ENCODE measurements at places on chromosomes 2 and 18.

- DNase-seq = no peak
Observed at GRCh38 chr2:188235364-188235763, 56.3 kb upstream of the GULP1 start.

GRCh38 chr2:80054346-80054675 lies 250.2 kb downstream of the LRRTM1 start:
- no peak for DNase-seq

DNA sequence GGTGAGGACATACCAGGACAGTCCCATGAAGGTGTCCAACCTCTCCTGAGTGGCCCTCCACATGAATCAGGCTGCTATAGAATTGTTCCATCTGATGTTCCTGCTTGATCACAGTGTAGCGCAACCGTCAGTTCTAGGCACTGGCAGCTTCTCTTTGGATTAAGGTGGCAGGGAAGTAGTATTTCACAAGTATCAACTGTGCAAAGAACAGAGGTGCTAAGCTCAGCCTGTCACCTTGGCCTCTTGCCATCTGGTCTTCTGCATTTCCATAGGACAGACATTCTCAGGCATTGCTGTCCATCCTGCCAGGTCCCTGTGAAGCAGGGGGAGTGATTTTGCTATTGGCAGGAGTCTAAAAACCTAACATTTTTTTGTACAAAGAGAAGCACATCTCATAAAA lies 182.2 kb upstream of the EPAS1 start:
- DNase-seq = no peak

DNA sequence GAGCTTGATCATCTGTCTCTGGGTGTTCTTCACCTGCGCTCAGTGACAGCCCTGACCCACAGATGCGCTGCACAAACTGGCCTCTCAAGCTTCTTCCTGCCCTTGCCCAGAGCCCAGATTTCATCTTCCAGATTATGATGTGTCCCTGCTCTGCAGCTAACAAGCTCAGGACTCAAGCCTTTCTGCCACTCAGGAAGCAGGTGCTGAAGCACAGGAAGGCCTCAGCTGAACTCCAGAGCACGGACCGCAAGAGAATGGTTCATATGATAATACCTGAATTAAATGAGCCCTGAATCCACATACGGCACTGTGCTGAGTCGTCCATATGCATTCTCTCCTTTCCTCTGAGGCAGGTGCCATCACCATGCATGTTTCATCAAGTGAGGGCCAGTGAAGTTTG lies 3.8 kb downstream of the CD207 start:
- no peak for DNase-seq

DNA sequence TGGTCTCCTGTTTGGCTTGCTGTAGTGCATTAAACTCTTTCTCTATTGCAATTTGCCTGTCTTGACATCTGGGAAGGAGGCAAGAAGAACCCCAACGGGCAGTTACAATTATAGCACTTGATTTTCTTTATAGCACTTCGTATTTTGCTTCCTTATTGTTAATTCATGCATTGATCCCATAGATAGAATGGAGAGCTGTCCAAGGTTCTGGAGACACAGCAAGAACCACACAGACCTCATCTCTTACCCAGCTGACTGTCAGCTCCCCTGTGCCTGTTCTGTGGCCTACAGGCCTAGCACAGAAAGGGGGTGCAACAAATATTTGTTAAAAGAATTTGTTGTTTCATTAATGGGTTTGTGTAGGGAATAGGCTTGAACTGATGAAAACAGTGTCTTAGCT lies 194.3 kb downstream of the GALNT1 start:
- DNase-seq = no peak

DNA sequence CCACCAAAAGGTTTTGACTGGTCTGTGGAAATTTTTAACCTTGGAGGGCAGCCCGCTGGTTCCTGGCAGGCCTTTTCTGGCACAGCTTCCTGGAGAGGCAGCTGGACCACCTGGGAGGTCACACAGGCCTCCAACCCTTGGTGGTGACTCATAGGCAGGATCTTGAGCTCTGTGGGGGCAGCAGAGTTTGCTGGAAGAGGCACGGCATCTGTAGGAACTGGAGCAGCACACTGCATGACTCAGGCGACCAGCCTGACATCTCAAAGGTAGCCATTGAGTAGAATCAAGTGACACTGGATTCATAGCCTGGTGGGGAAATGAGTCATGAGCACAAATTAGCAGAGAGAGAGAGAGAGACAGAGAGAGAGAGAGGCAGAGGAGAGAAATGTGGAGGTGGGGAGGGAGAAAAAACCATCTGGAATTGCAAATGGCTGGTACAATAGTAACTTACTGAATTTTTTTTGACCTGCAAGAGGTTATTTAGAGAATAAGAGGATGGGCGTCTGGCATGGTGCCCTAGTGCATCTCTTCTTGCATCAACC lies 57.4 kb downstream of the TRPM8 start:
- DNase-seq = no peak

GRCh38 chr18:59820663-59821062 lies 79.1 kb upstream of the PMAIP1 start:
- no peak for DNase-seq

DNA sequence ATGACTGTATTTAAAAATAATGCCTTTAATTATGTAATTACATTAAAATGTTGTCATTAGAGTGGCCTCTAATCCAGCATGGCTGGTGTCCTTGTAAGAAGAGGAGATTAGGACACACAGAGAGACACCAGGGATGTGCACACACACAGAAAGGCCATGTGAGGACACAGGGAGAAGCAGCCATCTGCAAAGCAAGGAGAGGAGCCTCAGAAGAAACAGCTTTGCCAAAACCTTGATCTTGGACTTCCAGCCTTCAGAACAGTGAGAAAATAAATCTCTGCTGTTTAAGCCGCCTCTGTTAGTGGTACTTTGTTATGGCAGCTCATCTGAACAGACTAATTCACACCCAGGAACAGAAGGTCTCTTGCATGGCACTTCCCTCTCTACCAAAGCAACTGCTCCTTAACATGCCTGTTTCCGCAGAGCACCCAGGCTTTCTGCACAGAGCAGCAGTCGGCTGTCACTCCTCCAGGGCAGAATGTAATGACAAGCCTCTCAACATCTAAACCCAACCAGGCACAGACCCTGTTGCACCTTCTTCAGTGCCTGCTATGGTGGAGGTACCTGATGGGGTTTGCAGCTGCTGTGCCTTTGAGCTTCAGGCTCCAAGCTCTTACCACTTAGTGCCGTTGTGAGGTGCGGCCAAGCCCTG lies 377.7 kb downstream of the TDRD15 start:
- no peak for DNase-seq

GRCh38 chr18:55869556-55870501 lies 281.8 kb upstream of the TCF4 start:
- no peak for DNase-seq

- DNase-seq = no peak
Observed at GRCh38 chr2:221569425-221569845, 2.7 kb downstream of the EPHA4 start.

DNA sequence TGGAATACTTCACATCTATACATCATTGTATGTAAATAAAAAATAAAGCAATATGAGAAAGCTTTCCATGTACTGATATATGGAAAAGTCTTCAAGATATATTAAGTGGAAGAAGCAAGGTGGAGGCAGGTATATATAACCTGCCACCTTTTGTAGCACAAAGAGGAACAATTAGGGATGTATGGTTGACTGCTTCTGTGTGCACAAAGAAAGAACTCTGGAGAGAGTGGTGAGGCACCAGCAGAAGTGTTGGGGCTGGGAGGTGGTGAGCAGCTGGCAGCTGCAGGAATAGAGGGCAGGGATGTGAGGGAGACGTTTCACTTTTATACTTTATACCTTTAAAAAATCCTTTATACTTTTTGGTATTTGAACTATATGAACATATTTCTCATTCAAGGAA lies 26.1 kb downstream of the KIF5C start:
- no peak for DNase-seq

- no peak for DNase-seq
Observed at GRCh38 chr2:8002765-8003393, 679.0 kb upstream of the ID2 start.

DNA sequence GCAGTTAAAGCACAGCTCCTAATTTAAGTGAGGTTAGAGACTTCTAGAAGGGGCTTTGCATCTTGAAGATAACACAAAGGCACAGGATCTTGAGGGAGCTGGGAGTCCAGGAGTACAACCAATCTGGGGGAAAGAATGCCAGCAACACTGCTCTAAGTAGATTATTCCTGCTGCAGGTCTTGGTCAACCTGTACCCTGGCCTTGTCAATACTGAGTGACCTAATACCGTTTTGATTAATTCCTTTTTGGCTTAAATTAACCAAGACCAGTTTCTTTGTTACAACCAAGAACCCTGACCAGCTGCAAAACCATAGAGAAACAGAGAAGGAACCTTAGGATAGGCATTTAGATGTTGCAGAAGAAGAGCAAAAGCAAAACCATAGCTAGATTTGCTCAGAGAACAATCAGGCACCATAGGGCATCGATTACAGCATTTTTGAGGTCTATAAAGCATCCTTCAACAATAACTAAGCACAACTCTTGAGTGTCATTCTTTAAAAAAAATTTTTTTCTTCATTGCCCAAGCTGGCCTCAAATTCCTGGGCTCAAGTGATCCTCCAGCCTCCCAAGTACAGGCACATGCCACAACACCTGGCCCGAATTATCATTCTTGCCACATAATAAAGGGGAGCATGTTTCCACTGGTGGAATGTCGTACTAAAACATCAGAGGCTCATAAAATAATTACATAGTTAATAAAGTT lies 6.3 kb downstream of the STARD7 start:
- DNase-seq = no peak

DNA sequence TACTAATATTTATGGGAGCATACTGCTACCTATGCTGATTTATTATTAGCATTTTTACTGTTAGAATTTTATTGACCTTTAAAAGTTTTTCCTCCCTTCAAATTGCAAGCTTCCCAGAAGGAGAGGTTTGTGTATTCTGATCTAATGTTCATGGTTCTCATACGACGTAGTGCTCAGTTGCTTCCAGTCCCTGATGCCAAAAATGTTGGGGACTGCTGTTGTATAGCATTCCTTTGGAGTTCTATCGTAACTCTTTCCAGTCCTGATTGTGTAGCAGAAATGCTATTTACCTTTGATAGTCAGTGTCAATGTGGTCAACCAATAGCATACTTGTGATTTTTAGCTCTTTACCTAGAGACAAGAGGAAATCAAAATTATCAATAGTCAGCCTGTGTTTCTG lies 69.5 kb upstream of the ZSWIM2 start:
- no peak for DNase-seq

DNA sequence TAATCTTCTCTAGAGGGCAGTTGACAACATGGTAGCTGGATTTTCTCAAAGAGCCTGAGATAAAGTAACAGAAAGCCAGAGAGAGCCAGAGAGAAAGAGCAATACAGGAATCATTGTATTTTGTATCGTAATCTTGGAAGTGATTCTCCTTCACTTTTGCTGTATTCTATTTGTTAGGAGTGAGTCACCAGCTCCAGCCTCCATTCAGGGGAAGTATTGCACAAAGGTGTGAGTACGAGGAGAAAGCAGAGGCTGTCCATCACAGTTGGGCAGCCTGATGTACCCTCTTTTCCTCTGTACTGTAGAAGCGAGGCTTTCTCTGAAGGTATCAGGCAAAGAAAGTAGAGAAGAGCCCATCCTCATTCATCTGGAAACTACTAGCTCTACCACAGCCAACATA lies 176.8 kb downstream of the KCNS3 start:
- DNase-seq = no peak

DNA sequence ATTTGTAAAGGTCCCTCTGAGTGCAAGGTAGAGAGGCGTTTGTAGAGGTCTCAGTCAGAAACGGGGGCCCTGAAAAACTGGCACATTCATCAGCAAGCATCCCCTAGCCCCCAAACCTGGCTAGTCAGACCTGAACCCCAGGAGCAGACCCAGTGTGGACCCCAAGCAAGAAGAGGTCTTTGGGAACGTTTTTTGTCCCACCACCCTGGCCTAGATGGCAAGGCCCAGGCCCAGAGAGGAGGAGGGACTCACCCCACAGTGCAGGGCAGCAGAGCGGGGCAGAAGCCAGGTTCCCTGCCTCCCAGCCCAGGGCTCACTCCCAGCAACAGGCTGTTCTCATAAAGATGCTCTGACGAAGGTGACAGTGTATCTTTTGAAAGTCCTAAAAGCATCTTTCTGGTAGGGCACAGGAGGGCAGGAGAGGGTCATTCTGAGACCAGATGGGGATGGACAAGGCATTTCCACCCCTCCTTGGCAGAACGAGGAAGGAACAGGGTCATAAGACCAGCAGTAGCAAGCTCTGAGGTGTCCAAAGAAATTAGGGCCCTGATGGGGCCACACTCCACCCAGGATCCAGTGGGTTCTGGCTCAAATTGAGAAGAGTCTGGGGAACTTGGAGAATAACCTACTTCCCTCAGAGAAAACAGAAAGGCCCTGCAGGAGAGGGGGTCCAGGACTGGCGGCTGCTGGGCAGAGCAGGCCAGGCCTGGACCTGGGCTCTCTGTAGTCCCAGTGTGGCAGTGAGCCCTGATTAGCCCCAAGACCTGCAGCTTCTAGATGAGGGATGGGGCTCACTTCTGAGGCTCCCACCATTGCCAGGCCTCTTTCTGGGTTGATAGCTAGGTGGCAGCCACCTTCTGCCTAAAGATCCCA lies 18.2 kb downstream of the ADRA2B start:
- no peak for DNase-seq

DNA sequence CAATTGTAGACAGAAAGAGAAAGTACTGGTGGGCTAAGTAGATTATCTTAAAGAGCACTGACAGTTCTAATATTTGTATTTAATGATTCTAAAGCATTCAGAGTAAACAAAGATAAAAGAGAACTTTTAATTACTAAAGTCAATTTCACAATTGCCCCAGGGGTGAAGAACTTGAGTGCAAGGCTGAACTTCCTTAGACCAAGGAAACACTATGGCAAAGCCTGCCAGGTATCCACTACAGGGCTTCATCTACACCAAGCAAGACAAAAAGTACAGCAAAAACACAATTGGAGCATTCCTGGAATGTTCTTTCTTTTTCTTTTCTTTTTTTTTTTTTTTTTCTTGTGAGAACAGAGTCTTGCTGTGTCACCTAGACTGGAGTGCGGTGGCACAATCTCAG lies 46.9 kb upstream of the NDUFV2 start:
- no peak for DNase-seq

DNA sequence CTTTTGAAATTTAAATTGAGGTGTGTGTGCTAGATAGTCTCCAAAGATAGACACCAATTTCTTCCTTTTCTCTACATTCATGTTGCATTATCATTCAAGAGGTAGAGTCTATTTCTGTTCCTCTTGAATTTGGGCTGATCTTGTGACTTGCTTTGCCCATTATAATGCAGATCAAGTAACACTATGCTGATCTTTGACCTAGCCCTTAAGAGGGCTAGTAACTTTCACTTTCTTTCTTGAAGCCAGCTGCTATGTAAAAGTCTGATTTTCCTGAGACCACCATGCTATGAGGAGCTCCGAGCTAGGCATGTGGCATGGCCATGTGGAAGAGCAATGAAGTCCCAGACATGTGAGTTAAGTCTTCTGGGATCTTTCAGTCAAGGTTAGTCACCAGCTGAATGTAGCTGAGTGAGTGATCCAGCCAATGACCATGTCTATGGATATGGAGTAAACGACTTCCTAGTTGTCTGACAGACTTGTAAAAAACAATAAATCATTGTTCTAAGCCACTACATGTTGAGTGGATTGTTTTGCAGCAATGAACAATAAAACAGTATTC lies 189.4 kb upstream of the CWC22 start:
- DNase-seq = no peak

Data from stimulated activated CD4-positive, alpha-beta T cell treated with anti-CD3 and anti-CD28 coated beads, Interleukin-12 subunit alpha, Interleukin-12 subunit beta, amount 100 ng/mL, for 48 hours (primary cell).